ENCODE measurements at places on chromosomes 7 and 10.

DNA sequence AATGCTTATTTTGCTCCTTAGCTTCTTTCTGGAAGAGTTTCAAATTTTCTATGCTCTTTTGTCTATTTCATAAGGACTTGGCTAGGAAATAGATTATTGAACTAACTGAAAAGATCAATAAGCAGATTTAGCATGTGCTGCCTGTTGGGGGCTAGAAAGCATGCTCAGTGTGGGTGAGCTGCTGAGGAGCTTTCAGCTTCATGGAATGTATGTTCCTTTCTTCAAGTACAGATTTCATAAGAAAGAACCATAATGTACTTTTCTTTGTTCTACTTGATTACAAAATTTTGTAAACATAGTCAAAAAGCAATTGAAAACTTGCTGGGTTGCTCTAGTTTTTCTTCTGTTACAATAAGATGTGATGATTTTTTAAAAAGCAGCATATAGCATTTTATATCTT is 73.8 kb downstream of the TAF3 start:
- DNase-seq, result no peak

GRCh38 chr10:106740-107139 is 28.5 kb upstream of the ZMYND11 start:
- DNase-seq, result no peak

GRCh38 chr10:65798133-65798532 is 1127.7 kb upstream of the LRRTM3 start:
- DNase-seq, result no peak

GRCh38 chr10:104893701-104894100 is 252.6 kb downstream of the SORCS3 start:
- DNase-seq, result no peak

GRCh38 chr7:27154369-27154768 is 2.0 kb upstream of the HOXA3 start:
- peak; percentile 1 for DNase-seq

GRCh38 chr10:58326967-58327381 is 7.8 kb upstream of the UBE2D1 start:
- DNase-seq, result peak; percentile 10
